MV-4-11 (cell line): ENCODE measurements at places on chromosomes 2 and 18.
A peak's percentile ranks its signal among the peaks of the same experiment; 100 is the strongest.

GRCh38 chr2:46960618-46961017 lies 45.0 kb upstream of the MCFD2 start:
- no peak for DNase-seq

DNA sequence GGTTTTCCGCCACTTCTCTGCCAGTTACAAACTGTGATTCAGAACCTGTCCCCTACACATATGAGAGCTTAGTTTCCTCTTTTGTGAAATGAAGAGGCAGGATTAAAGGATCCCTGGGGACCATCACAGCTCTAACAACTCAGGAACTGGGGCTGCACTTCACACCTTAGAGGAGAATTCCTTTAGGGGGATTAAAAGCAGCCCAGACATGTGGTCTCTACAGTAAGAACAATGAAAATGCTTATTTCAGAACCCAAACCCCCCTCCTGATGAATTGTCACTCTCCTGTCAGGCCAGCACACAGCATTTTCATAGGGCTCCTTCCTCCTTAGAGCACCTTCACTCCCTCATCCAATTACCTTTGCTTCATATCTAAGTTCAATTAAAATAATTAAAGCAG lies 101.5 kb upstream of the NEDD4L start:
- DNase-seq = no peak

- no peak for DNase-seq
Observed at GRCh38 chr2:131557558-131558321, 30.1 kb downstream of the CCDC74A start.

DNA sequence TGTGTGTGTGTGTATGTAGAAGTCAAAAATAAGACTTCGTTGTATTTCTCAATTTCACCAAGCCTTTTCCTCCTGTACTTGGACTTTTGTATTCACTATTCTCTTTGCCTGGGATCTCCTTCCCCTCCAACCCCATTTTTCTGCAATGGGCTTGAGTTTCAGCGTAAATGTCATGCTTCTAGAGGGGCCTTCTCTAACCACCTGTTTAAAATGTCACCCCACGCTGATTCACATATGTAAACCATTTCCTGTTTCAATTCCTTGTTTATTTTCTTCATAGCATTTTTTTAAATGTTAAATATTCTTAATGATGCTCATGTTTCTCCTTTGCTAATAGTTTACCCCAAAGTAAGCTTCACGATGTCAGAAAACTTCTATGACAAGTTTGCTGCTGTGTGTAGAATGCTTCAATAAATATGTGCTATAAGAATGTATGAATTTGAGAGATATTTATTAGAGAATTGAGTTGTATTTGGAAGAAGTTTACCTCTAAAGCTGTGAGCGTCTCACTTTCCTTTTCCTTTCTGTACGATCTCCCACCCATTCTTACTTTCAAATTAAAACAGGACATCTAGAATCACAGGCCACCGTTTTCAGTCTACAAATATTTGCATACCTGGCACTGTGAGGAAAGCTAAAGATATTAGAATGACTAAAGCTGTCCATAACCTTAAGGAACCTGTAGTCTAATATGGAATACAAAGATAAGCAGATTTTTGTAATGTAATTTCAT lies 762.4 kb downstream of the LRRTM4 start:
- DNase-seq = no peak

DNA sequence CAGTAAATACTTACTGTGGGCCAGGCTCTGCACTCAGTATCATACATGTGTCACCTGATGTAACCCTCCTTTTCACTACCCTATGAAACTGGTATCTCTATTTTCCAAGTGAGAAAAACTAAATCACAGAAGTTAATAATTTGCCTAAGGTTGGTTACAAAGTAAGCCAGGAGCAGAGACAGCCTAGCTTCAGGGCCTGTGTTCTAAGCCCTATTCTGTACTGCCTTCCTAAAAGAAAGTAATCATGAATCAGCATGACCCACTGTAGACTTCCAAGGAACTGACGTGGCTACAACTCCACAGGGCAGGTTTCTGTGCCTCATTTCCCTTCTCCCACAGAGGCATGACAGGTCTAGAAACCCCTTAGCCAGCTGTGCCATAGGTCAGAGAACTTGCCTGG lies 14.3 kb downstream of the ZNF142 start:
- DNase-seq = no peak

DNA sequence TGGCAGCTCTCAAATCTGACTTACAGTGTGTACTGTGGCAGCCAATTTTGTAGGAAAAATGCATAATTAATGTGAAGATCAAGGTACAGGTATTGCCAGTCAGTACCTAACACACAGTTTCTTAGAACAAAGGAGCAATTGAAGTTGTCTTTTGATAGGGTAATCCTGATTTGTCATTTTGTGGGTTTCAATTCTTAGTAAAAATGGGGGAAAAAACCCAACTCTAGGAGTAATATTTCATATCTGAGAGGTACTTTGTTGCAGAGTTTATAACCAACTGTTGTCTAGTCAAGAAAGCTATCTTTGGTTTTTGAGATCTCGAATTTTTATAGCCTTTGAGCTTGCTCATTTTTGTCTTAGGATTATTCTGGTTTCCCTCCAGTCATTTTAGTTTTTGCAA lies 16.1 kb downstream of the SPATS2L start:
- no peak for DNase-seq

DNA sequence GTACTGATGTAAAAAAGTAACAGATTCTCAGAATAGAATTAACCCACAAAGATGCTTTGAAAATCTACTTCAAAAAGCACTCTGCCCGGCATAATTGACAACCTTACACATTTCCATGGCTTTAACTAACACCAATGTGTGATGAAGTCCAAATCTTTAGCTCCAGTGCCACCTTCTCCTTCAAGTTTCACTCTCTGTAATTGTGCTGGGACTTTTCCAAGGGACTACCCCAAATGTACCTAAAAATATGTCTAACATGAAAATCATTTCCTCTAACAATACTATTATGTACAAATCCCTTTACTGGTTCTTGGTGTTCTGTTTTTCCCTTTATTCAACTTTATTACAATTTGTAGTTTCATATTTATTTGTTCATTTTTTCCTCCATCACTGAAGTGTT lies 20.6 kb upstream of the UBE2E3 start:
- DNase-seq = no peak

- no peak for DNase-seq
Observed at GRCh38 chr2:42556315-42556890, 12.0 kb upstream of the MTA3 start.

DNA sequence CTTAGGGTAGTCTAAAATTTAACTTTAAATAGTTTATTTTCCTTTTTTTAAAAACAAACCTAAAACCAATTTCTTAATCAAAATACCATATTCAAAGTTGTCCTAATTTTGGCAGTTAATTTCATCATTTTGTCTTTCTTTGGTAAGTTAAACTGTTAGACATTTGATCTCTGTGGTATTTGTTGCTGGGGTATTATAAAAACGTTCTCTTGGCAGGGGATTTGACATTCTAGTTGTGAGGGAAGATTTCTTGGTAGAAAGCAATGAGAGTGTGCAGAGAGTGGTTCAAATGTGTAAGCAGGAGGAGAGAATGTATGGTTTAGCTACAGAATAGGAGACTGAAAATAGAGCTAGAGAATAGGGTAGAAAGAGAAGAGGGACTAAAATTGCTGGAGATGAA lies 14.6 kb downstream of the GULP1 start:
- no peak for DNase-seq

- DNase-seq = no peak
Observed at GRCh38 chr2:174881678-174882077, 117.4 kb upstream of the CHRNA1 start.

DNA sequence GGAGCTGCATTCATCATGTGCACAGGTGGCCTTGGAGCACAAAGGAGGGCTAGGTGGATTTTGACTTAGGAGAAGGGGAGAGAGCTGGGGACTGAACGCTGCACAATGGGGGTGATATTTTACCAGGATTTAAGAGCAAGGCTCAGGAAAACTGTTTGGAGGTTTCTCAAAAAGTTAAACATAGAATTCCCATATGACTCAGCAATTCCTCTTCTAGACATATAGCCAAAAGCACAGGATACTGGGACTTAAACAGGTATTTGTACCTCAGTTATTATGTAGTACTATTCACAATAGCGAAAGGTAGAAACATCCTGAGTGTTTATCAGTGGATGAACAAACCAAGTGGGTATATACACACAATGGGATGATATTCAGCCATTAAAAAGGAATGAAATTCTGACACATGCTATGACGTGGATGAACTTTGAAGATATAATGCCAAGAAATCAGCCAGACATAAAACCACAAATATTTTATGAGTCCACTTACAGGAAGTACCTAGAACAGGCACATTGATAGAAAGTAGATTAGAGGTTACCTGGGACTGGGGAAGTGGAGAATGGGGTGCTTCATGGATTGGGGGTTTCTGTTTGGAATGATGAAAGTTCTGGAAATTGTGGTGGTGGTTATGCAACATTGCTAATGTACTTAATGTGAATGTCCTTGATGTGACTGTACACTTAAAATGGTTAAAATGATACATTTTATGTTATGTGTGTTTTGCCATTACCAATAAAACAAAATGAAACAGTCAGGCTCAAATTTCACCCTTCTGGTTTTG lies 216.9 kb downstream of the HAUS1 start:
- no peak for DNase-seq

DNA sequence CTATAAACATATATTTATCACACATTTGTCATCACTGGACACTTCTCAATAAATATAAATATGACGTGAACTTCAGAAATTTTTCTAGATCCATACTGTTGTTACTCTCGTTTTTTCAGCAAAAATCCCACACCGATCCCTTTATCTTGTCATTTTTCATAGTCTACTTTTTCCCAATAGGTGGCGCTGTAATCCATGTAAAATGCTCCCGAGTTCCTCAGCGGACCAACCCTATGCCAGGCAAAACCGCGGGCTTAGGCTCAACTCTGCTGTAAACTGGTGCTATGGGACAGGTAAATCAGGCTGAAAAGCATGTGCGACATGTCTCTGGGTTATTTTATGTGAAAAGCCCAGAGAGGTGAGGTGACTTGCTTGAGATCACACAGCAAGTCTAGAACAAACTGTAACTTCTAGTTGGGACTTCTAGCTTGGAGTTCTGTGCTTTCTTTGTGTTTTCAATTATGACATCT lies 104.0 kb downstream of the COBLL1 start:
- DNase-seq = peak; percentile 41

GRCh38 chr2:230717600-230717999 lies 5.0 kb downstream of the CAB39 start:
- peak; percentile 60 for DNase-seq

- no peak for DNase-seq
Observed at GRCh38 chr2:689877-690510, 12.8 kb upstream of the TMEM18 start.

- no peak for DNase-seq
Observed at GRCh38 chr2:84870306-84870705, 10.6 kb downstream of the TRABD2A start.

- no peak for DNase-seq
Observed at GRCh38 chr18:59649591-59649990, 47.6 kb downstream of the CCBE1 start.

DNA sequence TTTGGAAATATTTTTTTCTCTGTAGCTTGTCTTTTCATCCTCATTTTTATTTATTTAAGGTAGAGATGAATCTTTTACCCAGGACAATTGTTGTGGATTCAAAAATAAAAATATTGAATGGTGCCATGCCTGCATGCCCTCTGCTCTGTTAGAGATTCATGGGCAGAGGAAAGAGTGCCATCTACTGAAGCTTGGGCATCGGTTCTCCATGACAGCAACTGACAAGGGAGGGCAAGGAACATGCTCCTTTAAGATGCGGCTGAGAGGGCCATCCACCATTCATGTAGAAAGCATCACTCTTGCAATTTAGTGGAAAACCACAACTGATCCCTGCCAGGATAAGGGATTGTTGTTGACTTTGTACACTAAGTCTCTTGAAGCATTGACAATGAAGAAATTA lies 79.9 kb downstream of the PARD3B start:
- DNase-seq = no peak

- DNase-seq = no peak
Observed at GRCh38 chr18:47602273-47602897, 328.1 kb downstream of the SMAD2 start.

DNA sequence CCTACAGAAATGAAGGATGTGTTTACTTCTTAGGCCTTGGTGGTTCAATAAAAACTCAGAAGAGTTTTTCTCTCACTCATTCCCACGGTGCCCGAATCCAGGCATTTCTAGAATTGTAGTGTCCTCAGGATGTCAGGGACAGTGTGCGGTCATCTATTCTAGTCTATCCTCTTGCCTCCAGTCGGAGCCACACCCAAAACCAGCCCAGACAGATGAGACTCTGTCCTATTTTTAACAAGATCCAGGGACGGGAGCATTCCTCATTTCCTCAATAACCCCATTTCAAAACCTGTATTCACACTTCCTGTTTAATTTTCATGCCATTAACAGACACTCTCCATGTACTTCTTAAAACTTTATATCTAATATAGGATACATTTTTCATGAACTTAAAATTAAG lies 11.6 kb upstream of the RBMS1 start:
- peak; percentile 21 for DNase-seq

GRCh38 chr2:167946441-167946841 lies 301.0 kb downstream of the STK39 start:
- DNase-seq = no peak

DNA sequence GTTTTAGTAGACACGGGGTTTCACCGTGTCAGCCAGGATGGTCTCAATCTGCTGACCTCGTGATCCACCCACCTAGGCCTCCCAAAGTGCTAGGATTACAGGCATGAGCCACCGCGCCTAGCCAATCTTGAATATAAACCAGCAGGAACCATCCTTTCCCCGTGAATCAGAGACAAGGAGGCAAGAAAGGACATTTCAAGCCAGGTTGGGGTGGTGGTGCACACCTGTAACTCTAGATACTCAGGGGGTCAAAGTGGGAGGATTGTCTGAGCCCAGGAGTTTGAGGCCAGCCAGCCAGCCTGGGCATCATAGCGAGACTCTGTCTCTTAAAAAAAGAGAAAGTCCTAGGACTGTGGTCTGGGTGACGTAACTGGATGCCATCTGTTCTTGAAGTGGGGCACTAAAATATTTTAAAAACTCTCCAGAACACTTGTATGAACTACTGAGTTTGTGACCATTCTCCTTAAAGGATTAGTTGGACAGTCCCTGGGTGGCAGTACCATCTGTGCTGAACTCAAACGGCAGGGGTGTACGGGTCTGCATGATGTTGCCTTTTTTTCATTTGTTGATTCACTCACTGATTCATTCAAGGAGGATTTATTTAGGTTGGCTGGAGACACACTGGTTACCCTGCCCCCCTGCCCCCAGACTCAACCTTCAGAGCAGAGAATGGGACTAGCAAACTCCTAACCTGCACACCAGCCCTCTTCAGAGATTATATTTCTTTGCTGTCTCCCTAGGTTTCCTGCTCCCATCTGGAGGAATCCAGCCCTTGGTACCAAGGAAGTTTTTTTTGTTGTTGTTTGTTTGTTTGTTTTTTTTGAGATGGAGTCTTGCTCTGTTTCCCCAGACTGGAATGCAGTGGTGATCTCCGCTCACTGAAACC lies 2.9 kb upstream of the TLX2 start:
- DNase-seq = peak; percentile 50

- DNase-seq = no peak
Observed at GRCh38 chr2:39604866-39605265, 60.9 kb upstream of the TMEM178A start.
